PC-3 (cell line): ENCODE measurements at places on chromosomes 7 and 10. TPM values are rescaled to one million over a fixed set of nuclear protein-coding genes. Genes with fewer than 3 reads are reported as not detected.

CALML5 gene
- total RNA-seq = not detected in 2 replicates

DENND11 gene
- total RNA-seq = 6.7 and 6.9 TPM in 2 replicates

ZNF853 gene
- 1.0 and 1.6 TPM in 2 replicates for total RNA-seq

GIMAP6 gene
- total RNA-seq = 1.2 TPM in 1 of 2 replicates, not detected in the other

FGL2 gene
- total RNA-seq = not detected in 2 replicates

ASB4 gene
- total RNA-seq = not detected in 2 replicates

SEMA3C gene
- total RNA-seq = 27.4 and 28.0 TPM in 2 replicates

PIK3CG gene
- total RNA-seq = not detected in 2 replicates

PAPOLB gene
- 0.29 and 0.40 TPM in 2 replicates for total RNA-seq

OR2A42 gene
- 0.40 TPM in 1 of 2 replicates, not detected in the other for total RNA-seq

EFCAB10 gene
- 0.18 TPM in 1 of 2 replicates, not detected in the other for total RNA-seq

STAG3 gene
- 0.07 and 1.2 TPM in 2 replicates for total RNA-seq

CDCA7L gene
- 59.9 and 78.4 TPM in 2 replicates for total RNA-seq

SLC29A3 gene
- 3.9 and 4.4 TPM in 2 replicates for total RNA-seq
